ENCODE measurements at places on chromosomes 2 and 18.
A peak's percentile ranks its signal among the peaks of the same experiment; 100 is the strongest.

DNA sequence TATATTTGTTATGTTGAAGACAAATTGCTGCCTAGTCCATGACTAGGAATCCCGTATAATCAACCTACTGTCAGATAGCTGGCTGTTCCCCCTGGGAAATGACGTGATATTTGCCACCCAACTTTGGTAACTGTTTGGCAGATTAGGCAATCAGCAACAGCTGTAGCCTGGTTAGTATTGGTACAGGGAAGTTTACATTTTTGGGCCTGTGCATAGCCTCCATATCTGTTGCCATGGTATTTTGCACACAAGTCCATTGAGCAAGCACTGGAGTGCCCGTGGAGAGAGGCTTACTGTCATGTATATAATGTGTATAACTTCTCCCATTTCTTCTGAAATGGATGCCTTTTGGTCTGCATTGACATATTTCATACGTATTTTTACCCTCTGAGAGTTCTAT, 27.7 kb downstream of the BIRC6 start:
- DNase-seq = no peak

- no peak for DNase-seq
These were observed 307.2 kb downstream of the FBXO15 start for GRCh38 chr18:73840319-73840945.

- peak; percentile 29 for DNase-seq
These were observed 28.0 kb downstream of the KCNK3 start for GRCh38 chr2:26720322-26721114.

GRCh38 chr2:43525506-43525905, 70.3 kb downstream of the THADA start:
- no peak for DNase-seq

- no peak for DNase-seq
These were observed 405.4 kb downstream of the SETBP1 start for GRCh38 chr18:45085916-45086624.

DNA sequence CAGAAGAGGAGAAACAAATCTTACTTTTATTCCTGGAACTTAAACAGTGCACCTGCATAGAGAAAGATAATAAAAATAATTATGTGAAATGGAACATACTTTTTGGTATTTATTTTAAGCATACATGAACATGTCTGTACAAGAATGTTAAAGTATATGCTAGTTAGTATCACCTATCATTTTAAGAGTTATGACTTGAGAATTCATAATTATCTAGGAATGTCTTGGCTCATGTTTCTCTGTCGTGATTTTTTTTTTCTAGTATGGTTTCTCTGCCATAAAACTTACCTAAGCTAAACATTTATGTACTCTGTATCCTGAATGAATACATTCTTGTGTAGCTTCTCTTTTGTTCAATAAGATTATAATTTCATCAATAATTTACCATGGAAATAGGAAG, 4.2 kb downstream of the SERPINB7 start:
- DNase-seq = no peak

DNA sequence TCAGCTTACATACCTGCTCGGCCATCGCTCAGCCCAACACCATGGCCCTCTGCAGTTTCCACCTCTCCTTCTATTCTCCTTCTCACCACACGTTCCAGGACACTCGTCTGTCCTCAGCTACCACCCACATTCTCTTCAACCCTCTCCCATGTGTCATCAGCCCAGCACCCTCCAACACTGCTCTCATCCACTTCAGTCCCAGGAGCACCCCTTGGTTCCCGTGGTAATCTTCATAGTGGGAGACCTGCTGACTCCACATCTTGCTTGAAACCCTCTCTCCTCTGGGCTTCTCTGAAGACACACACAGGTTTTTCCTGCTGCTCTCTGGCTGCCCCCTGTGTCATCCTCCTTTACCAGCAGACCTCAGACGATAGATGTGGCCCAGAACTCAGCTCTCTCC, 228.7 kb downstream of the GBX2 start:
- DNase-seq = no peak

DNA sequence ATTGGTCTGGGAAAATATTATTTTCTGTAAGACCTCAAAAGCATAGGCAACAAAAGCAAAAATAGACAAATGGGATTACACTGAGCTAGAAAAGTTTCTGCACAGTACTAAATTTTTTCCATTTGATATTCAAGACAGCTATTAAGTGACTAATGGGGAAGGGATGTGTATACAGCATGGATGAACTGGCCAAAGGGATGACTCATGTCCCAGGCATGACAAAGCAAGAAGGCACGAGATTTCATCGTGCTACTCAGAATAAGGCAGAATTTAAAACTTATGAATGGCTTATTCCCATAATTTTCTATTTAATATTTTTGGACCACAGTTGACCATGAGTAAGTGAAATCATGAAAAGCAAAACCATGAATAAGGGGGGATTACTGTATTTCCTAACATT, 1250.1 kb upstream of the GYPC start:
- no peak for DNase-seq

DNA sequence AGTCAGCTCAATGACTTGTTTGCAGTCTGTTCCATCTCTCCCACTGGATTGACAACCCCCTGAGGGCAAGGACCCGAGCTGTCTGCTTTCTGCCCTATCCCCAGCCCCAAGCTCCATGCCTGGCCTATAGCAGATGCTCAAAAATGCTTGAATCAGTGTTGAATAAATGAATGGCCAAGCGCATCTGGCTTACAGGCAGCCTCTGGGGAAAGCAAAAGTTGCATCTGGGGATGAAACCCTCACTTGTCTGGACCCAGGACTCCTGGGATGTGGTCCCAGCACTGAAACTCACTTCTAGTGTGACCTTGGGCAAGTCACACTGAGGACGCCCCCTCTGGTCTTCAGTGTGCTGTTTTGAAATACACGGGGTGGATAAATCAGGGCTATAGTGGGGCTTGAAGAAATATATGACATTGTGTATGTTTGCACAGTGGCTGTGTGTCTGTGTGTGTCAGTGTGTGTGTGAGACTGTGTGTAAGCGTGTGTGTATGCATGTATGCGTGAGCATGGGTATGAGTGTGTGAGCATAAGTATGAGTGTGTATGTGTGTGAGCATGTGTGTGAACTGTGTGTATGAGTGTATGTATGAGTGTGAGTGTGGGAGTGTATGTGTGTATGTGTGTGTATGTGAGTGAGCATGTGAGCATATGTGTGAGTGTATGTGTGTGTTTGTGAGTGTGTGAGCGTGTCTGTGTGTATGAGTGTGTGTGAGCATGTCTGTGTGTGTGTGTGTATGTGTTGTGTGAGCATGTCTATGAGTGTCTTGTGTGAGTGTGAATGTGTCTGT, 27.8 kb upstream of the TNS1 start:
- no peak for DNase-seq

- peak; percentile 18 for DNase-seq
These were observed 87.3 kb upstream of the CCDC141 start for GRCh38 chr2:179137200-179137759.

DNA sequence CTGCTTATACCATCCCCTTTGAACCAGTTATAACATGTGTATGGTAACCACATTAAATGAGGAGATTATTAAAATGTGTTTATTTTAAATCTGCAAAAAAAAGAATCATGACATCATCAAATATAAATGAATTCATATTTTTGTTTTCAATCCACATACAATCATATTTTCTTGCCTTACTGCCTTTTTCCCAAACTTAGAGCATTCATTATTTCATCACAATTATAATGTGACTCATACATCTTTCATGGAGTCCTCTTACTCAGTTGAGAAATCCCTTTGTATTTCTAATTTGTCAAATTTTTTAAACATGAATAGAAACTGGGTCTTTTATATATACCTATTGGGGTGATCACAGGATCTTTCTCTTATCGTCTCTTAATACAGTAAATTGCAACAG, 909.6 kb downstream of the DSC3 start:
- DNase-seq = no peak

- DNase-seq = peak; percentile 93
These were observed 535.2 kb downstream of the GALR1 start for GRCh38 chr18:77784759-77785379.

- DNase-seq = no peak
These were observed 25.5 kb upstream of the LRRC30 start for GRCh38 chr18:7205346-7205745.

DNA sequence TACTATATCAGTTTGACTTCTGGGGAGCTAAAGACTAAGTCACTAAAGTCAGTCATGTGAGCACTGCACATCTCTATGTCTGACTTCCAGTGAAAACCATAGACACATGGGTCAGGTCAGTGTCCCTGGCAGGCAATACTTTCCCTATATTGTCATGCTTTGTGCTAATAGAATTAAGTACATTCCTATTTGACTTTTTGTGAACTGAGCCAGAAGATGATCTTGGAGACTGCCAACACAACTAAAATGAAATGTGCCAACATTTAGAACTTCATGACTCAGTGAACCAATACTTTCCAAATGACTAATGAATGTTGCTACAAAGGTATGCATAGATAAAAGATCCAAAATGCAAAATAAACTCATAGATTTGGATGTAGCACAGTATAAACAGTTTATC, 820.8 kb upstream of the FAM98A start:
- DNase-seq = no peak

DNA sequence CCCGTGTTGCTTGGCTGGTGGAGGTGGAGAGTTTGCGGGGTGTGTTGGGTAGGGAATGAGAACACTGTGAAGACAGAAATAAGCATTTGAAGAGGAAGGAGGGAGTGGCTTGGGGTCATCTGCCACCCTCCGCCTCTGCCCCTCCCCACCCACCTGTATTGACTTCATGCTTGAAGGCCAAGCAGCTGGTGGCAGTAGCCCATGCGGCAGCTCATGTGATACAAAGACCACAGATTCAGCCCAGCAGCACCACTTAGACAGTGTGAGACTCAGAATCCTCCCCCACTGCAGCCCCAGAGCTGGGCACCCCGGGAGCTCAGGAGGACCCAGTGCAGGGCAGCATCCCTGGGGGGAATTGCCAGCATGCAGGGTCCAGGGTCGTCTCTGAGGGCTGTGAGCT, 15.4 kb downstream of the NPPC start:
- peak; percentile 70 for DNase-seq

DNA sequence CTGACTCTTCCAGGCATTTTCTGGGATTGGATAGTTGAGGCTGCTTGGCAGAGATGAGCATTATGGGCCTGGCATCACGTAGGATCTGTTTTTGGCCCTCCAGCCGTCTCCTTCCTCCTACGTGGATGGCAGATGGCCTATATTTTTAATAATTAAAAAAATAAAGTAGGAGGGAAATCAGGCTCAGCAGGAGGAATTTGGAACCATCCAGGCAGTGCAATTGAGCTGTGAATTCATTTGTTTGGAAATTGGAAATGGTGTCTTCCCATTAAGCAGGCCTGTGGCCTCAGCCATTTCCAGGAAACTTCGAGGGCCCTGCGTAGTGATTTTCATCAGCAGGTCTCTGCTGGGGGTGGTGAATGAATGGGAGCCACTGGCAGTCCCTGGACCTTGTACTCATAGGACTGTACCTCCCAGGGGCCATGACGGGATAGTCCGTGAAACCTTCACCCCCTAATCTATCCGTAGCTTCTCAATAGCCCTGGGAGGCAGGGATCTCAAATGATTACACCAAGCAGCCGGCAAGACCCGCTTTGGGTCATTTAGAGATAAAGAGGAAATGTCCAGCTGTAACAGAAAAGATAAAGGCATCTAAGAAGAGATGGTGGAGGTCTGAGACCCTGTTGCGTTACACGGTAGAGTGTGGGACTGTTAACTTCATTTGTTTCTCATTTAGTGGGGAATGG, 73.1 kb upstream of the TNP1 start:
- no peak for DNase-seq

- peak; percentile 3 for DNase-seq
These were observed 85.0 kb upstream of the SEC11C start for GRCh38 chr18:59054496-59055287.

DNA sequence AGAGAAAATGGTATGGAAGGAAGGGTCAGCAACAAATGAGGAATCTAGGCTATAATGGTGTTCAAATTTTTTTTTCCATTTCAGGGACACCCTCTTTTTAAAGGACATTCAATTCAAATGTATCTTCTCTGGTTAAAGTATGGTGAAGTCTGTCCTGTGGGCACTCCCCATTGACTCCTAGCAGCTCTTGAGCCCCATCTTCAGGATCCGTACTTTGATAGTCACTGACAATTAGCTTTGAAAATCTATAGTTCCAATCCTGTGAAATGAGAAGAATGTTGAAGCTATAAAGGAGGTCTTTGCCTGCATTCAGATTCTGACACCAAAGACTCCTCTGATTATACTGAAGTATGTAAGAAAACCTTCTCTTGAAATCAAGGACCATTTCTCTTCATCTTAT, 43.3 kb downstream of the KCNH7 start:
- DNase-seq = no peak

- DNase-seq = no peak
These were observed 65.0 kb upstream of the PPM1B start for GRCh38 chr2:44103639-44104038.
